ENCODE measurements at places on chromosomes 7 and 10.

DNA sequence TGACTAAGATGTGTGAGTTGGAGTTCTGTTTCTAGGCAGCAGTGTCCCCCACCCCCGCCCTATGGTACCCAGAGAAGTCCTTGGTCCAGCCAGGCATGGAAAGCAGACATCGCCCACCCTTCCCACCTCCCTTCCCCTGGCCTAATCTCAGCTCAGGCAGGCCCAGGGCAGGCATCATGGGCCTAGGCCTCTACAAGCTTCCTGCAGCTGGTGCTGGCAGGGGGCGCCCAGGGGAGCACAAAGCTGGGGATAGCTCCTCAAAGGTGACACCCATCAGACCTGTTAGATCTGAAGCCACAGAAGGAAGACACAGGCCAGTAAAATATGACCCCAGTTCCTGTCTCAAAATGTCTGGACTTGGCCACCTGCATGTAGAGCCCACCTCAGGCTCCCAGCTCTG lies 18.9 kb upstream of the UNC5B start:
- DNase-seq, result no peak

GRCh38 chr7:121123032-121123431 lies 134.5 kb downstream of the CPED1 start:
- no peak for DNase-seq

DNA sequence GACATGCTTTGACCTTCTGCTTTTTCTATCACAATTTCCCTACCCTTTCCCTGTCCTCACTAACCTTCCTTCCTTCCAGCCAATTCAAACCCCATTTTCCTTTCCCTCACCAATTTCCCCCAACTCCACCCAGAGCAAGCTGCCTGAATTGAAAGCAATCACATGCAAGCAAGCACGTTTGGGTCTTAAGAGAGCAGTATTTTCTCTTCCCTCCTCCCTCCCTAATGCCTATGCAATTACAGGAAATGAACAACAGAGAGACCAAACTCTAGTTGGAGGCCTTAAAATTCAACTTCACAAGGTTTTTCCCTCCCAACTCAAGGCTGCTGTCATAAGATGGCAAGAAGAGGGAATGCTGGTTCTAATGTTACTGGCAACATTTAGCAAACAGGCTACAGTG lies 117.2 kb downstream of the MYOF start:
- DNase-seq, result no peak

DNA sequence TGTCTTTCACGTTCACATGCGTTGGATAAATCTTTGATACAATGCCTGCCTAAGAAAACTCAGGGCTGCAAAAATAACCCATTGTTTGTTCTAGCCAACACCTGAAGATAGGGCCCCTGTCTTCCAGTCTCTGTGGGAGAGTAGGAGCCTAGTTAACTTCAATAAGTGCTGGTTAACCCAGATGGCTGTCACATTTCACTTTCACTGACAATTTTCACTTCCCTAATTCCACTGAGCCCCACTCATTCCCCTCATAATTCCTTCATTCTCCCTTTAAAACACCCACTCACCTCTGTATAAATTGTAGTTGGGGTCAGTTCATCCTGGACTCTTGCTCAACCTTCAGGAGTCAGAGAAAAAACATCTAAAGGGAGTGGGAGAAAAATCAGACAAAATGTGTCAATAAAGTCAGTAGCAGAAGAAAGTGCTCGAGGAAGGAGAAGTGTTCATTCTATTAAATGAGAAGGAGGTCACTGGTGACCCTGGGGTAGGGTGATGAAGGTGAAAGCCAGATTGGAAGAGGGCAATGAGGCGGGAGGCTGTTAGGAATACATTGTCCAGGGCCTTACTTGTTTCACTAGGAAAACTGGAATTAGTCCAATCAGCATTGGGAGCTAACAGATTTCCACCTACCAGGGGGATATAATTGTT lies 51.2 kb upstream of the ABI1 start:
- DNase-seq, result no peak

DNA sequence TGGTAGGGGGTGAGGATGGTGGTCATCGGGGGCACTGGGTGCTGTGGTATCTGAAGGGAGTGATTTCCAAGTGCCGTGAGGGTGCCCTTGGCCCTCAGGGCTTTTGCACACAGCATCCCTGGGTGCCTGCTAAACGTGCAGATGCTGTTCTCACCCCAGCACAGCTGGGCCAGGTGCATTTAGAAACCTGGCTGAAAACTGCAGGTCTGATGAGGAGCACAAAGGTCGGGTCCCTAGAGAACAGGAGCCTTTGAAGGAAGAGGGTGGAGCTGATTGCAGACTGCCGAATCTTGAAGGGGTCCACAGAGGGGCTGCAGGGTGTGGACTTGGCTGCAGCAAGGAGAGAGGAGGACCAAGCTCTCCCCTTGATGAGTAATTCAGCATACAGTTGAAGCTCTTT lies 32.0 kb downstream of the ZMIZ1 start:
- no peak for DNase-seq

DNA sequence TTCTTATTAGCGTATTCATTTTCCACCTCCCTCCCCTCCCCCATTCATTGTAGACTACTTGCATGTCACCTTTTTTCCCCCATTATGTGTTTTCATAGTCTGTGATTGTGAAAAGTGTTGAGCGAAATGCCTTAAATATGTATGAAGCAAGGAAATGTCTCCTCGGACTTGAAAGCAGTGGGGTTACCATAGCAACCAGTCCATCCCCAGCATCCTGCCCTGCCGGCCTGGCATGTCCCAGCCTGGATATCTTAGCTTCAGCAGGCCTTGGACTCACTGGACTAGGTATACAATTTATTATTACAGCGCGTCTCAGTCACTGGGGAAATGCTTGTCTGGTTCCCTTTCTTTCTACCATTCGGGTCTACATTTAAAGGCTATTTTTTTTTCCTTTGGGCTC lies 283.6 kb downstream of the BICC1 start:
- no peak for DNase-seq

DNA sequence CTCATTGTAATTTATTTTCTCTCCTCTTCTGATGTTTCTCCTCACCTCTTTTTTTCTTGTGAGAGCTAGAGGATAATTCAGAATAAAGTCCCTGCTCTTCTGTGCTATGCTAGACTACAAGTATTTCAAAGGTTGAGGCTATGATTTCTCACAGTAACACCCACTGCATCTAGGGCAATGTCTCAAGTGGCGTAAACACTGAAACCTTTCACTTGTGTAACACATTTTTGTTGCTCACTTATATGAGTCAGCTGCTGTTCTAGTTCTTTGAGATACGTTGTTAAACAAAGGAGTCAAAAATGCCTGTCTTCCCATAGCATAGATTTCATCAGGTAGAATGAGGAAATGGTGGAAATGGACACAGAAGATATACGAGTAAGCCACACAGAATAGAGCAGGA lies 305.1 kb upstream of the PITRM1 start:
- DNase-seq, result no peak
